Activated naive CD8-positive, alpha-beta T cell treated with anti-CD3 and anti-CD28 coated beads for 36 hours (primary cell): ENCODE measurements at places on chromosomes 1 and 21.

DNA sequence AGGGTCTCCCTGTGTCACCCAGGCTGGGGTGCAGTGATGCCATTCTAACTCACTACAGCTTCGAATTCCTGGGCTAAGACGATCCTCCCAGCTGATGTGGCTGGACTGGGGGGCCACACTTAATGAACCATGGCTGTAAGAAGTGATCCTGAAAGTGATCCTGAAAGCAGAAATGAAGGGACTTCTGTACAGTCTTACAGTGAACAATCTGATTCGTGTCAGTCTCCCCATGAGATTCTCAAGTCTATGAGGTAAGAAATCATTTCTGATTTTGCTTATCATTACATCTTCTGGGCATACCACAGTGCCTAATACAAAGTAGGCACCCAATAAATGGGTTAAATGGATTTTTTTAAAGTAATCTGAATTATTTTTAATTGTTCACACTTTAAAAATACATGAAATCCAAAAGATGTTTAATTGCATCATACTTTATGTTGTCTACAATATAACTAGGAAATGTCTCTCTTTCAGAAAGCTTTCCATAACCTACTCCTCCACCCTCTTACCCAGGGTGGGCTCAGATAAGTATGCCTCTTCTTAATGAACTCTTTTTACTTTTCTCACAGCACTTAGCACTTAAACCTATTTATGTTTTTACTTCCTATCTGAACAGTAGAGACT lies 21.5 kb downstream of the TUT4 start:
- no peak for DNase-seq

- no peak for DNase-seq
These were observed 71.3 kb upstream of the CNTN2 start for GRCh38 chr1:204971517-204972336.

DNA sequence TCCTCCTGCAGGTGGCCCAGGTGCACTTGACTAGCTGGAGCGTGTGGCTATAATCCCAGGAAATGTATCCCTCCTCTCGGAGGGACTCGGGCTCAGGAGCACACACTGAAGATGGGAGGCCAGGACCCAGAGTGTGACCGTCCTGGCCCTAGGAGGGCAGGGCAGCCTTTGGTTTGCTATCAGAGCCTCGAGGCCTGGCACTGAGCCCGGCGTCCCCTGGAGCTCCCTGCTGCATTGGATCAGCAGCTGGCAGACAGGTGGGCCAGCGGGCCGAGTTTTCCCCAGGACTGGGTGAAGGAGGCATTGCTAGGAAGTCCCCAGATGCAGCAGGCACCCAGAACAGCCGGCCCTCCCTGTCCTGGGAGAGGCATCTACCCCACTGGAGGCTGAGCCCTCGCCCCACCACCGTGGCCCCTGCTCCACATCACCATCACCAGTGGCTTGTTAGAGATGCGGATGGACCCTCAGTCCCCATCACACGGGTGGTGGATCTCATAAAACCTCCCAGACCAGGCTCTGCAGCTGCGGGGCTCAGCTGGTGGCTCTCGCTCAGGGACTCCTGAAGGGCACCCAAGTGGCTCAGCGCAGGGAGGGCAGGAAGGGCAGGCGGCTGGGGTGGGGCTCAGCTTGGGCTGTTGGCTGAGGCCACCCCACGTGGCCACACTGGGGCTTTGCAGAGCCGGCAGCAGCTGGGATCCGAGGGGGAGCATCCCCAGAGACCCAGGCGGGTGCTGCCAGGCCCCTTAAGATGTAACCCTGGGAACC lies 32.7 kb upstream of the POFUT2 start:
- DNase-seq, result no peak

DNA sequence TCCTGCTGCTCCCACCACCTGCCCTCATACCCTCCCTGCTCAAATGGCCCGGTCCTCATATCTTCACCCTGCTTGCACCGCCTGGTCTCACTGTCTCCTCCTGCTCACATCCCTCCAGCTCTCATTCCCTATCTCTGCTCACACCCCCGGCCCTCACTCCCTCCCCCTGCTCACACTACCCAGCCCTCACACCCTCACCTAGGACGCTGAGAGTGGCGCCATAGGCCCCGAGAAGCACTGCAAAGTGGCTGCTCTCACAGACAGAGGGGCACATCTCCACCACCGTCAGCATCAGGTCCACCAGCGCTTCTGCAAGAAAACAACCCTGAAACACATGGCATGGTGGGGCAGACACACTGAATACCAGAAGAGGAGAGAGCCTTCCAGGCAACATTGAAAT lies 38.6 kb downstream of the MRAP start:
- DNase-seq, result no peak

GRCh38 chr1:92822879-92823278 lies 9.0 kb upstream of the RPL5 start:
- no peak for DNase-seq

DNA sequence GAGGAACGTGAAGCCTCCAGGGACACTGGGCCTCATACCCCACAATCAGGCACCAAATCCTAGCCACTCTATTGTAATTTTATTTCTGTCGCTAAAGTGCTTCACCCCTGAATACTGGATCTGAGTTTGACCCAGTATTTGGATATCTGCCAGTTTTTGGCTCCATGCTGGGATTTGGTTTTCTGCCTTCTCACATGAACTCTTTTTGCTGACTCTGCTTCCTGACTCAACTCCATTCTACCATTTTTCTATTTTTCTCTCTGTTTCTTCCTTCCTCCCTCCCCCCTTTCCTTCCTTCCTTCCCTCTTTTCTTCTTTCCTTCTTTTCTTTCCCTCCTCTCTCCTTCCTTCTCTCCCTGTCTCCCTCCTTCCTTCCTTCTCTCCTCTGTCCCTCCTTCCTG lies 151.3 kb upstream of the GJB5 start:
- no peak for DNase-seq

- DNase-seq, result no peak
These were observed 129.9 kb upstream of the CD34 start for GRCh38 chr1:208040821-208041297.

DNA sequence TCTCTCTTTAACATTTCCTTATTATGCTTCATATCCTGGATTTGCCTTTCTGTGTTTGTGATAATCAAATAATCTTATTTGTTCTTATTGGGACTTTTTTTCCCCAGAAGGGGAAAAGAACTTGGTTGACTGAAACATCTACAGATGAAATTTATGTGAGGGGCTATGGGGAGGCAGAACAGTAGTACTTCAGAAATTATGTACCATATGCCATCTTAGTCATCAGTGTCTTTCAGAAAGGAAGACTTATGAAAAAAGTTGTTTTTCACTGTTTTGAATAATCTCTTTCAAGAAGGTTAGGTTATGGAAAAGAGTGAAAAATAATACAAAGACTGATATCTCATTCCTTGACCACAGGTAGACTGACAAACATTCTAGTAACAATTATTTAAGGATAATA lies 30.2 kb upstream of the TRAF5 start:
- DNase-seq, result no peak

- DNase-seq, result no peak
These were observed 1.5 kb downstream of the SHISA4 start for GRCh38 chr1:201890223-201890622.

DNA sequence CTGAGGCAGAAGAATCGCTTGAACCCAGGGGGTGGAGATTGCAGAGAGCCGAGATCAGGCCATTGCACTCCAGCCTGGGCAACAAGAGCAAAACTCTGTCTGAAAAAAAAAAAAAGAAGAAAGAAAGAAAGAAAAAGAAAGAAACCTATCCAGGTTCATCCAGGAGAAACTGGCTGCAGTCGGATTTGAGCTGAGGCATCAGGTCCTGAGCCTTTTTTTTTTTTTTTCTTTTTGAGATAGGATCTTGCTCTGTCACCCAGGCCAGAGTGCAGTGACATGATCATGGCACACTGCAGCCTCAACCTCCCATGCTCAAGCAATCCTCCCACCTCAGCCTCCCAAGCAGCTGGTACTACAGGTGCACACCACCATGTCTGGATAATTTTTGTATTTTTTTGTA lies 22.5 kb upstream of the LUZP1 start:
- no peak for DNase-seq
